D721Med (cell line): ENCODE measurements at places on chromosomes 6 and 20.

GRCh38 chr6:5871296-5871695 lies 135.4 kb downstream of the NRN1 start:
- DNase-seq, result no peak

DNA sequence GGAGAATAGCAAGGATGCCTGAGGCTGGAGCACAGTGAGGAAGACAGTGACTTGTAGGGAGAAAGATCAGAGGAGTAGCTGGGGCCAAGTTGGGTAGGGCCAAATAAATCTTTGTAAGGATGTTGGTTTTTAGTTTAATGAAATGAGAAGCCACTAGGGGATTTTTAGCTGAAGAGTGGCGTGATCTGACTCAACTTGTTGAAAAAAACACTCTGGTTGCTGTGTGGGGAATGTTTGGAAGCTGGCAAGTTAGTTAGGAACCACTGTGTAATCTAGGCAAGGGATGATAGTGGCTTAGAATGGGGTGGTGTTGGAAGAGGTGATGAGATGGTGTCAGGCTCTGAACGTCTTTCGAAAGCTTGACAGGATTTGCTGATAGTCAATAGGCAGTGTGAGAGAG lies 176.1 kb upstream of the HDDC2 start:
- no peak for DNase-seq

DNA sequence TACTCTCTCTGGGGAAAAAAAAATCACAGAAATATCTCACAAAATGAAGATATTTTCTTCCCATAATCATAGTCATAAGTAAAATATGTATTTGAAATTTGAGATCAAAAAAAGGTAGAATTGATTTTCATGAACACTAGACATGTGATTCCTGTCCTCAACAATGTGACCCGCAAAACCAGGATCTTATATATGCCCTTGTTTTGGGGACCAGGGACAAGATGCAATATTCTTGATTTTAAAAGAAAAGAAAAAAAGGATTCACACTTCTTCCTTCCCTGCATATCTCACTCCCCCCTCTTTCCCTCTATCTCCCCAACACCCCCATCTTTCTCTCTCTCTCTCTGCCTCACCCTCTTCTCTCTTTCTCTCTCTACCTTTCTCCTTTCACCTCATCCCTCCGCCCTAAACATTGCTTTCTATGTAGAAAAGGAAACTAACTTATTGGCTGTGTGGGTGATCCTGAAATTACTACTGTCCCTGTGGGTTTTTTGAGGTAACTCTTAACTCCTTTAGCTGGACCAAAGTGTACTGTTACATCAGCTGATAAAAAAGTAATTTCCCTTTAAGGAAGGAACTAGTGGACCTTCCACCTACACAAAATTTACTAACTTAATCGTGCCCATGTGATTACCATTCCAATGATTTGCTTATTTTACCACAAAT lies 85.6 kb downstream of the AIG1 start:
- no peak for DNase-seq

GRCh38 chr6:163705923-163706322 lies 291.4 kb downstream of the QKI start:
- DNase-seq, result no peak

DNA sequence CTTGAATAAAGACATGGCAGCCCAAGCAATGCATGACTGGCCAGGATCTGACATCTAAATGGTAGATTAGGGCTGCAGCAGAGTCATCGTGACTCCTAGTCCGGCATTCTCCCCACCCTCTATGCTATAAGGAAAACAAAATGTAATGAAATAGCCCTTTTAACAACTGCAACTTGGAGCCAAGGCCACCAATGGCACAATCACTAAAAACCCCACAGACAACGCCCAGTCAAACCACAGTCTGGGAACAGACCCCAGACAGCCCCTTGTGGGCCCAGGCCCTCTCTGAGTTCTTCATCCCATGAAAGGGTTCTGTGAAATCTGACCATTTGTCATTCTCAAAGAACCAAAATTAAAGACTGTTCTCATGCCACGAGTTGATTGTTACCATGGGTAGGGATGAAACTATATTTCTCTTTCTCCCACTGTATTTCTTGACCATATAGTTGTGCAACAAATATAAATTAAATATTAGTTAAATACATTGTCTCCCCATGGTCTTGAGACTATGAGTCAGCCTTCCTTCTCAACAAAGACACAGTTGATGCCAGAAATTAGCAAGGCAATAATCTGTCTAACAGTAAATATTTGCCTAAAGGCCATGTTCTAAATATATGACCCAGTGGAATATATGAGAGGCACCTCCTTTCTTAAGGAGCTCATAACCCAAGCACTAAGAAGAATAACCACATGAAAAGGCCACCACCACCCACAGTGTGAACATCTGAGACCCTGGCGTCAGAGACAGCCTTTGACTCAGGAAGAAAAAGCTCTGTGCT lies 85.6 kb upstream of the SSTR4 start:
- no peak for DNase-seq

DNA sequence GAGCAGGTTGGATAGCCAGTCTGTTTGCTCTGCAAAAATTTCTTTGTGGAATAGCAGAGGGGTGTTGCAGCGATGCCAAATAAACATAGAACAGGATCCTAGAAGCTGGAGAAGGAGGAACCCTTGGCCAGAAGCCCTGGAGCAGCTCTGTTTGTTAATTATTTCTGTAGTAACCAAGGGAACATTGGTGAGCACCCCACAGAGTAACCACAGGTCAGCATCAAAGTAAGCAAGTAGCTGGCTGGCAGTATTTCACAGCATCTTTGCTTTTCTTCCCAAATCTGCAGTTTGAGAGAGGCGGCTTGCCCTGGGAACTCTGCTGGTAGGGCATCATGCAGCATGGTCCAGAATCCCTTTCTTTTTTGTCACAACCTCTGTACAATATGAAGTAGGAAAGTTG lies 12.7 kb upstream of the APMAP start:
- DNase-seq, result no peak

GRCh38 chr6:10505529-10505928 lies 15.6 kb upstream of the GCNT2 start:
- DNase-seq, result no peak

DNA sequence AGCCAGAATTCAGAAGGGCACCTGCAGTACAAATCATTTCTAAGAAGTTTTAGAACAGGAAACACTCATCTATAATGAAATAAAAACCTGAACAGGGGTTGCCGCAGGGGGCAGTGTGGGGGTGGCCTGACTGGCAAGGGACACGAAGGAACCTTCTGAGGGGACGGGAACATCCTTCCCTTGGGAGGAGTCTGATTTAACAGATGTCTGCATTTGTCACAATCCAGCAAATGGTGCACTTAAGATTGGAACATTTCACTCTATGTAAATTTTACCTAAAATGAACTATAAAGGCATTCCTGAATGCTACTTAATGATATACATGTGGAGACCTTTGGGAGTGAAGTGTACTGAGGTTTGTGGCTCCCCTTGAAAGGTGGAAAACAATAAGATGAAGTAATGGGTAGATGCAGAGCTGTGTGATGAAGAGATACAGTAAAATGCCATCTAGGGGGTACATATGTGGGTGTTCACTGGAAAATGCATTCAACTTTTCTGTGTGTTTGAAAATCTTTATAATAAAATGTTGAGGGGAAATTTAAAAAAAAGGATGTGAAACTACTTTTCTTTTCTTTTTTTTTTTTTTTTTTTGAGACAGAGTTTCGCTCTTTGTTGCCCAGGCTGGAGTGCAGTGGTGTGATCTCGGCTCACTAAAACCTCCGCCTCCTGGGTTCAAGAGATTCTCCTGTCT lies 89.5 kb downstream of the SNX5 start:
- no peak for DNase-seq

DNA sequence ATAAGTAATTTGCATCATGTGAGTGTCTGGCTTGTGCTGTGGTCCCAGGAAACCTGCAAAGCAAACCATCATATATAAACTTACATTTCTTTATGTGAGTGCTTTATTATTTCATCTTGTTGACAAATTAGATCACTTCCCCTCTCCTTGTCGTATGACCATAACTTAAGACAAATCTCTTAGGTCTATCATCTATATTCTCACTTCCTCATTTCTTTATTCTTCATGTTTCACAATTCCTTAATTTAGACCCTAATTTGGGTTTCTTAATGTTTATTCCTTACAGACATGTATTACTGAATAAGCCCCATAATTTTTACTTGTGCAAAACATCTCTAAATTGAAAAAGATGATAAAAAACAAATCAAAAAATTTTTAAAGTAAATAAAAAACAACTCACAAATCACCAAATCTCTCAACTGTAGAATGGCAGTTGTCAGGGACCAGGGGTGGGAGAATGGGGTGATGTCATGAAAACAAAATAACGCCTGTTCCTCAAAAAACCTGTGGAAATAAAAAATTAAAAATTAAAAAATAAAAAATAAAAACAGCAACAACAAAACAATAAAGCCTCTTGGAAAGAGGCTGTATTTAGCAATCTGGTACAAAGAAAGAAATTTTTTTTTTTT lies 49.5 kb upstream of the FBXO30 start:
- no peak for DNase-seq

GRCh38 chr6:167787896-167788562 lies 38.7 kb upstream of the AFDN start:
- no peak for DNase-seq

DNA sequence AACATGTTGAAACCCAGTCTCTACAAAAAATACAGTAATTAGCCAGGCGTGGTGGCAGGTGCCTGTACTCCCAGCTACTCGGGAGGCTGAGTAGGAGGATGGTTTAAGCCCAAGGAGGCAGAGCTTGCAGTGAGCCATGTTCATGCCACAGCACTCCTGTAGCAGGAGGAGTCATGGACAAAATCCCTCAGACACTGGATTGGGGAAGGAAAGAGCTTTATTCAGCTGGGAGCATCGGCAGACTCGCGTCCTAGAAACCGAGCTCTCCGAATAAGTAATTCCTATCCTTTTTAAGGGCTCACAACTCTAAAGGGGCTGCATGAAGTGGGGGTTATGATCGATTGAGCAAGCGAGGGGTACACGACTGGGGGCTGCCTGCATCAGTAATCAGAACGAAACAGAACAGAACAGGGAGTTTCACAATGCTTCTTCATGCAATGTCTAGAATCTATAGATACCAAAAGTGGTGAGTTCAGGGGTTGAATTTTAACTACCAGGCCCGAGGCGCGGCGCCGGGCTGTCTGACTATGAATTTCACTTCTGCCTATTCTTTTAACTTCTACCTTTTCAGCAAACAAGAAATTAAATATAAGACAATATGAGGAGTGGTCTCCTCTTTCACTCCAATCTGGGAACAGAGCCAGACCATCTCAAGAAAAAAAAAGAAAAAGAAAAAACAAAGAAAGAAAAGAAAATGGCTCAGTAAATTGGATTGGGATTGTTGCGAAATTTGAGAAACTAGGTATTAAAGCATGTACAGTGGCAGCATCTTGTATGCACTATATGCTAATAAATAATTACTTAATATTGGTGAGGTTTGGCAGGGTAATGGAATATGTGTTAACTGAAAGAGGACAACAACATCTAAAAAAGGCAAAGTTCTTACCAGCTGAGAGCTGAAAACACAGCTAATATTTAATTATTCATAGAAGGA lies 23.6 kb downstream of the HMGN4 start:
- DNase-seq, result no peak

- no peak for DNase-seq
Observed at GRCh38 chr6:18432180-18432579, 45.0 kb downstream of the RNF144B start.

DNA sequence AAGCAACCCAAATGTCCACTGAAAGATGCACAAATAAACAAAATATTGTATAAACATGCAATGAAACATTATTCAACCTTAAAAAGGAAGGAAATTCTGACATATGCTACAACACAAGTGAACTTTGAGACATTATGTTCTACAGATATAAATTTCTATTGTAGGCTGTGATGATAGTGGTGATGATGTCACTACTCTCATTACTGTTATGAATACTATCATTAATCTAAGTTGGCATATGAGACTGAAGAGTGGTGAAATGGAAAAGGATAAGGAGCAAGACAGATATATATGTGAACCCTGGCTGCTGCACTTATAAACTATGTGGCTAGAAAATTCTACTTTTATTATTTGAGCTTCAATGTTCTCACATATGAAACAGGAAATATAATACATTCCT lies 360.2 kb downstream of the TFAP2A start:
- no peak for DNase-seq

GRCh38 chr6:161917645-161918044 lies 643.8 kb upstream of the AGPAT4 start:
- DNase-seq, result no peak

DNA sequence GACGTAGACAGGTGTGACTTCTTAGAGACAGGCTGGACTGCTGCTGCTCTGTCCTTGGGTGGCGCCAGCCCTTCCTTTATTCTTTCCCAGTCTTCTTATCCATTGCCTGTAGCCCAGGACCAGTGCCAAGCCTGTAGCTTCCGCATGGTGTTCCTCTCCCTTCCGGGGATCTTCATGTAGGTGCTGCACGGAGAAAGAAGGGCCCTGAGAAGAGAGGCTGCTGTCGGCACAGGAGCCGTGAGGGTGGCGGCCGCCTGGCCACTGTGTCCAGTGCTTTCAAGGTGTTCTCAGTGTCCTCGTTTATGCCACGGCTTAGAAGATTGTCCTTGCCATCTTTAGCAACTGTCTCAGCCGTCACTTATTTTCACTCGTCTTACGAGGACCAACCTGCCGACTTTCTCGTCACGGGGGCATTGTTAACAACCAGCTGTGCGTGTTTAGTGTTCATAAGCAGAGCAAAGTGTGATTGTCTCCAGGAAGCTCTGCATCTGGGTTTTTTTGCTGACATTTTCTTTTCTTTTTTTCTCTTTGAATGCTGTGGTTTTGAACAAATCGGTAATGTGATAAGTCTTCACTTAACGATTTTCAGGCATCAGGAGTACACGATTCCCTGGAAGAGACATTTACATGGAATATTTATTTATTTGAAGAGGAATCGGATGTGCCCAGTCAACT lies 61.2 kb downstream of the PPP1R14C start:
- DNase-seq, result no peak

- DNase-seq, result no peak
Observed at GRCh38 chr20:59123011-59123677, 40.5 kb upstream of the ZNF831 start.

- DNase-seq, result no peak
Observed at GRCh38 chr6:128244751-128245405, 275.5 kb downstream of the PTPRK start.

DNA sequence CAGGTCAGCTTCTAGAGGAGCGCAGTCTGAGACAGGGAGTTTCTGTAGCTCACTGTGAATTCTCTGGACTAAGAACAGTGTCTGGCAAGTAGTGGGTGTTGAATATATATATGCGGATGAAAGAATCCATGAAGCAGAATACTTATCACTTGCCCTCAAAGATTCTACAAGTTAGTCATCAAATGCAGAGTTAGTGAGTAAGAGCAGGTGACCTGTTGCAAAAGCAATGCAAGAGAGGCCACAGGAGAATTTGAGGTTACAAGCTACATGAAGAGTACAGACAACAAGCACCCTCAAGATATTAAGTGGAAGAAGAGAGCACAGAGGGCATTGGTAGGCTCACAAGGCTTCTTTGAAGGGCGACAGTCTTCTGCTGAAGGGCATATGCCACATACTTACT lies 103.4 kb upstream of the BTBD3 start:
- no peak for DNase-seq

DNA sequence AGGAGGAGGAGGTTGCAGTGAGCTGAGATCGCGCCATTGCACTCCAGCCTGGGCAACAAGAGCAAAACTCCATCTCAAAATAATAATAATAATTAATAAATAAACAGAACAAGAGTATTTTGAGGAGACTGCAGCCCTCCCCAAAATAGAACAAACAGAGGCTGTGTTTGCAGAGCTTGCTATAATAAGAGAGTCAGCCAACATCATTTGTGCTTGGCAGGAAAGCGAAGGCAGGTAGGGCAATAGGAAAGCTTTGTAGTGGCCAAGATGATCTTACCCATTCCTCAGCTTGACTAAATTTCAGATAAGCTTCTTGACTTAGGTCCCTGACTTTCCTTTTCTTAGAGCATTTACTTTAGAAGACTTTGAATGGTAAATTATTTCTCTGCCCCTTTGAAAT lies 6.7 kb downstream of the C6orf141 start:
- DNase-seq, result no peak

GRCh38 chr6:55782275-55782674 lies 93.1 kb downstream of the BMP5 start:
- DNase-seq, result no peak
